IMR-90 (cell line): ENCODE measurements at places on chromosomes 3 and 15. TPM values are rescaled to one million over a fixed set of nuclear protein-coding genes. Genes with fewer than 3 reads are reported as not detected.
A peak's percentile ranks its signal among the peaks of the same experiment; 100 is the strongest.

The GOLGA8T gene
- not detected in 2 replicates for polyA plus RNA-seq

The THRB gene
- not detected in 2 replicates for polyA plus RNA-seq

The CFAP100 gene
- polyA plus RNA-seq = not detected in 2 replicates

DNA sequence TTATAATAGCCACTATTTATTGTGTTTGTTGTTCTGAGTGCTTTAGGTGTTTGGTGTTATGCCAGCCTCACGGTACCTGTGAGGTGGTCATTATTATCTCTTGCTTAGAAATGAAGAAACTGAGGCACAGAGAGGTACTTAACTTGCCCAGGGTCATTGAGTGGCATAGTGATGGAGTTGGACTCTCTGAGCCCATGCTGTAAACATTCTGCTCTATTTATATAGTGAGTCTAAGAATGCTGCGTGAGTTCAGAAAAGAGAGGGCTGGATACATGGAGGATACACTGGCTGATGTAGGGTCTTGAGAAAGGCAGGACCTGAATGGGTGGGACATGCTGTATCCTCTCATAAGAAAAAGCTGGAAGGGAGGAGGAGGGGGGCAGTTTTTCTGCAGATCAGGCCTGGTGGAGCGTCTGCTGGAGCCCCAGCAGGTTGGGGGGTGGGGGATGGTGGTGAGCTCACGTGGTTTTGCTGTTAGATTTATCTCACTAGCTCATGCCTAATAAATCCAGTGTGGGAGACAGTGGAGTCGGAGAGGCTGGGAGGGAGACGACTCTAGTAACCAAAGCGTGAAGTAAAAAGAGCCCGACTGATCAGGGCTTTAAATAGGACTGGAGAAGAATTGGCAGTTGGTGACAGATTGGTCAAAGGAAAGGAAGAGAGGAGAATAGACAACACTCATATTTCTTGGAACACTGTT is 16.0 kb downstream of the MED12L start:
- no peak overlapping the region for H3K27ac ChIP-seq
- peaks cover 51% of the 10 kb centered on the region for H3K27me3 ChIP-seq
- H3K4me1 ChIP-seq = no peaks in the 10 kb centered on the region
- no peak for DNase-seq

DNA sequence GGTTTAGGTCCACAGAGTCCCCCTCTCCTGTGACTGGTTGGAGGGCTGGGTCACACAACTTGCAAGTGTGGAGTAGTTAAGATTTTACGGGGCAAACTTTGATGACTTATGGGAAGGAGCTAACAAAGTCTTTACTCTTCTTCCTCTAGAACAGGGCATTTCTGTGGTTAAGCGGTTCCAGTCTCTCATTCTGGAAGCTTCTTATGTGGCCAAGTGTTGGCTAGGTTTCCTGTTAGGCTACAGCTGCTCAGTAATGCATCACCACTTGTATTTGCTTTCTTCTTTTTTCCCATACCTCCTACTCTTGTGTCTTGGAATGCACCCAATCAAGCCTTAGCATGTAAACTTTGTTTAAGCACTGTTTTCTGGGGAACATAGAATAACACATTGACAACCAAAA is 100.6 kb upstream of the PLAAT1 start:
- H3K36me3 ChIP-seq = no peaks in the 10 kb centered on the region
- DNase-seq = no peak
- no peaks in the 10 kb centered on the region for H3K4me1 ChIP-seq
- H3K4me3 ChIP-seq = no peak overlapping the region

DNA sequence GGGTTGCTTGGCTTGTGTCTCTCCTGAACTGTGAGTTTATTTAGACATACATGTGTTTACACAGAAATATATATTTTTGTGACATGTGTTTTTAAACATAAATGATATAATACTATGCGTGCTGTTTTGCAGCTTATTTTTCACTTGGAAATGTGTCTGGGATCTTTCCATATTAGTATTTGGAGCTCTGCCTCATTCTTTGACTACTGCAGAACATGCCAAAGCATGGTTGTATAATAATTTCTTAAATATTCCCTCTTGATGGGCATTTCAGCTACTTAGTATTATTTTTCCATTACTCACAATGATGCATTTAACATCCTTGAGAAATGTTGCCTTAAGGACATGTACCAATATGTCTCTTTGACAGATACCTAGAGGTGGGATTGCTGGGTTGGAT is 19.5 kb downstream of the ANAPC13 start:
- DNase-seq = no peak
- no peaks in the 10 kb centered on the region for H3K27me3 ChIP-seq
- H3K4me1 ChIP-seq = peaks cover 36% of the 10 kb centered on the region
- H3K27ac ChIP-seq = peak overlapping the region; percentile 38; the same call in 1 of the 2 replicates

- peak; percentile 38 for DNase-seq
- no peaks in the 10 kb centered on the region for H3K36me3 ChIP-seq
- H3K4me3 ChIP-seq = no peak overlapping the region
- no peak overlapping the region for H3K27ac ChIP-seq
- no peaks in the 10 kb centered on the region for H3K4me1 ChIP-seq
- H3K27me3 ChIP-seq = no peaks in the 10 kb centered on the region
These were observed 799.3 kb downstream of the DIPK2A start for GRCh38 chr3:144770915-144771351.
